ENCODE measurements at places on chromosomes 1 and 21.

- H3K4me3 ChIP-seq, result no peak overlapping the region
- no peaks in the 10 kb centered on the region for H3K27me3 ChIP-seq
- H3K4me1 ChIP-seq, result no peaks in the 10 kb centered on the region
- no peak overlapping the region for H3K27ac ChIP-seq
- no peaks in the 10 kb centered on the region for H3K36me3 ChIP-seq
Measured at GRCh38 chr1:106534612-106535011, 521.9 kb upstream of the PRMT6 start.

DNA sequence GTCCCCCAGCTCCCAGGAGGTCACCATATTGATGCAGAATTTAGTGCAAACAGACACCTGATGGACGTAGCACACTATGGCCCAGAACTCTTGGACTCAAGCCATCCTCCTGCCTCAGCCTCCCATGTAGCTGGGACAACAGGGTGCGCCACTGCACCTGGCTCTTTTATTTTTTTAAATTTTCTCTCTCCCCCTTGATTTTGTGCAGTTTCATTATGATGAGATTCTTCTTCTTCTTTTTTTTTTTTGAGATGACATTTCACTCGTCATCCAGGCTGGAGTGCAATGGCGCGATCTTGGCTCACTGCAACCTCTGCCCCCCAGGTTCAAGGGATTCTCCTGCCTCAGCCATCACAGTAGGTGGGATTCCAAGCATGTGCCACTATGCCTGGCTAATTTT is 63.8 kb downstream of the RPS6KA1 start:
- no peaks in the 10 kb centered on the region for H3K27me3 ChIP-seq
- H3K27ac ChIP-seq, result no peak overlapping the region
- H3K4me3 ChIP-seq, result no peak overlapping the region
- H3K36me3 ChIP-seq, result no peaks in the 10 kb centered on the region
- H3K4me1 ChIP-seq, result peaks cover 4% of the 10 kb centered on the region

DNA sequence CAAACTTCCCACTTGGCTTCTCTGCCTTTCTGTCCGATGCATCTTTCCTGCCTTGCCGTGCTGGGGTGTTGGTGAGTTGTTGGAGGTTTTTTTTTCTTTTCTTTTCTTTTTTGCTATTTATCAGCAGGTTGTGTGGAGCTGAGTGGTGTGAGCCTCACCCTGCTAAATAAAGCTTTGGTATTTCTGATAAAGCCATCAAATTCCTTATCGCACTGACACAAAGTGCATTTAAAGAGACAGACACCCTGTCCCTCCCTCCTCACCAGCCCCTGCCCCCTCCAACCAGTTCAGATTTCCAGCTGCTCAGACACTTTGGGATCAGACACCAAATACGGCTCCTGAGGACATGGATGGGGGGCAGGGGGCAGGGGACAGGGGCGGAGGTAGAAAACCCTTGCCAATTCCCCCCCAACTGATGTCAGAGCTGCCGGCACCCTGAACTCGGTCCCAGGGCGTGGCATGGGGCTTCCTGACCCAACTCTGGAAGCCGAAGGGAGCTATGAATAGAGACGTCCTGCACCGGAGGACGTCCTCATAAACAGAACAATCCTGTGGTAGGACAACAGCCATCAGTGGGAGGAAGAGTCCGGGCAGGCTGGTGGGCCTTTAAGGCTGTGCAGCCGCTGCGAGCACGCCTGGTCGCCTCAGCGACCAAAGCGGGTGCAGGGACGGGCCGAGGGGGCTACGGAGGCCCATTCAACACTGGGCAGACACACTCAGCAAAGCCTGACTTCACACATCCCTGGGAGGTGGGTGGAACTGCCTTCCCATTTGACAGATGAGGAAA is 79.0 kb downstream of the CASZ1 start:
- no peak for DNase-seq
- H3K27me3 ChIP-seq, result peaks cover 11% of the 10 kb centered on the region
- no peak overlapping the region for H3K4me3 ChIP-seq
- H3K4me1 ChIP-seq, result peaks cover 3% of the 10 kb centered on the region
- H3K27ac ChIP-seq, result no peak overlapping the region

DNA sequence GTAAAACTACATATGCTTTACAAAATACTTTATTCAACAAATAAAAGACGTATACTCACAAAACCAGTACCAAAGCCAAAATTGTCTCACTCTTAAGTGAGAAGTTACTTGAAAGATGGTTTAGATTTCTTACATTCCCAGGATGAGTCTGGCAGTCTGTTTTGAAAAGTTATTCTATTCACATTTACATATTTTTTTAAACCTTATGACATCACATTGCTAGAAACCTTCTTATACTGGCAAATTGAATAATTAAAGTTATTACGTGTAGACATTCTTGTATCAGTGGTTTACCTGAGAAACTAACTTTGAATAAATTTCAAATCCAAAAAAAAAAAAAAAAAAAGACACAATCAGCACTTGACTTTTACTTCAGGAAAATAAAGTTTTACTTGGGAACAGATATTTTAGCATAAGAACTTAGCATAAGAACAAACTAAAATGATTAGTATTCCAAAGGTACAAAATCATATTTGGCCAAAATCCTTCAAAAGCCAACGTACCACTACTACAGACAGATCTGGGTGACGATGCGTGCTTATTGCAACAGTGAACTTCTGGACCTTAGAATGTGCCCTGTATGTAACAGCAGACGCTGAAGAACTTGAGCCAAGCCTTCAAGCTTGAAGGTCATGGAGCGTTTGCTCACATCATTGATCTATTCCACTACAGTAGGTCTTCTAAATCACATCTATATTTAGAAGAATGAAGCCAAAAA is 2.5 kb downstream of the CDC42BPA start:
- H3K27me3 ChIP-seq, result peaks cover 58% of the 10 kb centered on the region
- no peak overlapping the region for H3K27ac ChIP-seq
- H3K4me1 ChIP-seq, result peaks cover 9% of the 10 kb centered on the region
- DNase-seq, result no peak
- H3K4me3 ChIP-seq, result no peak overlapping the region

DNA sequence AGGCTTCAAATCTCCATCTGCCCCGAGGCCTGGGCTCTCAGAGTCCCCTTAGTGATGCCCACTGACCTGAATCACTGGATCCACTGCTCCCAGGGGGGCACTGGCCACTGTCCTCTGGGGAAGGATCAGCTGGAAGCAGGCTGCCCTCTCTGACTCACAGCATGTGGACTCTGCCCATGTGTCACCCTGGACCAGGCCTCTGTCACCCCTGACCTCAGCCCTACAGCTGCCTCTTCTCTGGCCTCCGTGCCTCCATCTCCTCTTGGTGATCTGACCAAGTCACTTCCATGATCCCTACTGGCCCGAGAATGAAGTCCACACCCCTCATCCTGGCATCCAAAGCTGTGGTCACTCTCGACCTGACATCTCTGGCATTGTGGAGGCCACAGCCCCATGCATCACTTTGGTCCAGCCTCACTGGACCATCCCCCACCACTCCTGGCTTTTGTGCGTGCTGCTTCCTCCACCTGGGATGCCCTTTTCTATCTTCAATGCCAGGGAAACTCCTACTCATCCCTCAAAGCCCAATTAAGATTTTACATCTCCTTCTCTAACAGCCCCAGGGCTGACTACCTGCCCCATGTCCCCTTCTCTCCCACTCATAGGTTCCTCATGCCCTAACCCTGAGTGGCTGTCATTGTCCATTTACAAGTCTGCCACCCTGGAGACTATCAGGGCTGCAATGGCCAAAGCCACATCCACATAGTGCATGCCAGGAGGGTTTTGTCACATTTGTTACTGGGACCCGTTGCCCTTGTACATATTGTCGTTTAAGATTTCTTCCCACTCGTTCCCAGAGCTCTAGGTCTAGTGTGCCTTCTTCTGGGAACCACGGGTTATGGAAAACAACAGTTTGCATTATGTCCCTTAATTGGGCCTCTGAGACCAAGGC is 685.0 kb downstream of the MATN1 start:
- H3K36me3 ChIP-seq, result no peaks in the 10 kb centered on the region
- no peaks in the 10 kb centered on the region for H3K27me3 ChIP-seq
- H3K4me3 ChIP-seq, result no peak overlapping the region
- no peak overlapping the region for H3K27ac ChIP-seq
- no peaks in the 10 kb centered on the region for H3K4me1 ChIP-seq

- H3K27me3 ChIP-seq, result no peaks in the 10 kb centered on the region
- H3K27ac ChIP-seq, result no peak overlapping the region
- DNase-seq, result no peak
Measured at GRCh38 chr1:237959838-237960237, 69.1 kb upstream of the ZP4 start.

DNA sequence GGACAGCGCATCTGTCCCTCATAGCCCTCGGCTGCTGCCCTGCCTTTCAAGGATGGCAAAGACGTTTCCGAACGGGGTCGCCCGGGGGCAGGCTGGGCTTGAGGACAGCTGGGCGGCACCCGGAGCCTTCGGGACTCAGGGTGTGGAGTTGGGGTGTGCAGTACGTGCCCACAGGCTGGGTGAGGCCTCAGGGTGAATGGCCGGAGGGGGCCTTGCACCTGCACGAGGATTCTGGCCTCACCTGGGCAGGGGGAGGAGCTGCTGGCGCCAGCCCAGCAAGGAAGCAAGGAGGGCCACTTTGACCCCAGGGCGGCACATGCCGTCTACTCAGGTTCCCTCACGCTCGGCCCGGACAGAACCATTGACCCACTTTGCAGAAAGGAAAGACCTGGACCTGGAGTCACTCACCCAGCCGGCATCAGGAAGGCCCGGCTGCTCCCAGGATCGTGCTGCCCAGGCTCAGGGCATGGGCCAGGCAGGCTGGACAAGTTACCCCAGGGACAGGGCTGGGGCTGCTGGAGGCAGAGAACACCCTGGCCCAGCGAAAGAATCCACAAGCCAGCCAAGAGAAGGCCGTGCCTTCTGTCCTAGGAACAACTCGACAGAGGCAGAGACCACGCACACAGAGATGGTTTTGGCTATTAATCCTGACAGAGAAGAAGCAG is 65.1 kb upstream of the TTC34 start:
- H3K27me3 ChIP-seq, result no peaks in the 10 kb centered on the region
- H3K4me1 ChIP-seq, result no peaks in the 10 kb centered on the region
- no peak overlapping the region for H3K27ac ChIP-seq
- no peak for DNase-seq
- no peak overlapping the region for H3K4me3 ChIP-seq

DNA sequence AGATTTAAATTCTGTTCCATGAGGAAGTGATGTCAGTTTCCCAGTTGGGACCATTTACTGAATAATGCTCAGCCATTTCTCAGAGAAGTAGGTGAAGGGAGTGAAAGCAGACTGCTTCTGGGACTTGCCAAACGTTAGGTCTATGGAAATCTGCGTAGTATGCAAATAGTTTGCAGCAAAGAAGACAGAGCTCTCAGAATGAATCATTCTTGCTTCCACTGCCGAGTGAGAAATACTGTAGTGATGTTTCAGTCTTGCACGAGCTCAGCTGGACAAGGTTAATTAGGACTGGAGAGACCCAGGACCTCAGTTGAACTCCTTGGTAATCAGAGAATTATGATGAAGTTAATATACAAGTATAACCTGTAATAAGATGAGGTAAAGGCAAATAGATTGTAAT is 317.7 kb upstream of the DAB1 start:
- DNase-seq, result no peak
- H3K4me3 ChIP-seq, result no peak overlapping the region
- H3K27ac ChIP-seq, result no peak overlapping the region
- H3K36me3 ChIP-seq, result no peaks in the 10 kb centered on the region
- peaks cover 2% of the 10 kb centered on the region for H3K27me3 ChIP-seq
- peaks cover 4% of the 10 kb centered on the region for H3K4me1 ChIP-seq

Data from activated naive CD8-positive, alpha-beta T cell treated with anti-CD3 and anti-CD28 coated beads, Interleukin-2, amount 10 ng/mL, durations not matched to agents 7 days and 5 days (primary cell).